Upper lobe of right lung (tissue), 1 donor: ENCODE measurements at places on chromosomes 3 and 15. TPM values are rescaled to one million over a fixed set of nuclear protein-coding genes. Genes with fewer than 3 reads are reported as not detected.
A peak's percentile ranks its signal among the peaks of the same experiment; 100 is the strongest.

Gene MEX3B
- 1.9 TPM for total RNA-seq

Gene ZPLD1
- not detected for total RNA-seq

Gene ST6GAL1
- total RNA-seq: 116 TPM

Gene CCR9
- total RNA-seq: not detected

GRCh38 chr3:88979760-88980159 lies 127.7 kb upstream of the EPHA3 start:
- H3K4me3 ChIP-seq: no peak overlapping the region
- H3K36me3 ChIP-seq: no peaks in the 10 kb centered on the region
- H3K4me1 ChIP-seq: no peaks in the 10 kb centered on the region

- no peak overlapping the region for H3K27ac ChIP-seq
- DNase-seq: no peak
Observed at GRCh38 chr3:55880357-55880756, 393.3 kb upstream of the WNT5A start.

DNA sequence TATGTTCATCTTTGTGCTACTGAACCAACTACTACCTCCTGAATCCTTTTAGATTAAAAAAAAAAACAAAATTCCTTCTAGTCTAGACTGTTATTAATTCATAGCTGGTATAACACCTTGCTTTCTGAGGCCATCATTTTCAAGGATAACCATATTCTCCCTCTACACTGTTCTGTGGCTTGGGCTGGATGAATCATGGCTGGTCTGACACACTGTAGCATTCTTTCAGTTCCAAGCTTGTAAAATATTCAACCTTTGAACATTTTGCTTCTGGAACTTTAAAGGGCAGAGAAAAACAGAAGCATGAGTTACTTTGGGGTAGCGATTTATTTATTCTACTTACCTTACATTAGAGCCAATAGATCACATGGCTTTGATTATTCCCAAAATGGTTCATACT lies 7.6 kb downstream of the HSPBAP1 start:
- no peaks in the 10 kb centered on the region for H3K4me1 ChIP-seq
- no peak overlapping the region for H3K27ac ChIP-seq
- no peak overlapping the region for H3K4me3 ChIP-seq
- peaks cover 6% of the 10 kb centered on the region for H3K36me3 ChIP-seq
- no peaks in the 10 kb centered on the region for H3K27me3 ChIP-seq

GRCh38 chr15:62894322-62895085 lies 148.0 kb upstream of the TPM1 start:
- H3K27me3 ChIP-seq: no peaks in the 10 kb centered on the region
- no peak overlapping the region for H3K4me3 ChIP-seq
- no peak overlapping the region for H3K27ac ChIP-seq
- H3K4me1 ChIP-seq: peaks cover 21% of the 10 kb centered on the region
- H3K36me3 ChIP-seq: no peaks in the 10 kb centered on the region
- no peak for DNase-seq

GRCh38 chr3:46406788-46407611 lies at the start of the genes CCR5AS and CCRL2:
Gene CCR5AS (minus strand): TSS chr3:46407066.
Gene CCRL2 (plus strand): TSS chr3:46407259. CDS start chr3:46408080, 821 bp downstream.
- H3K27me3 ChIP-seq: no peaks in the 10 kb centered on the region
- H3K4me3 ChIP-seq: peak within 1 kb of the TSS; percentile 52
- peaks cover 8% of the 10 kb centered on the region for H3K36me3 ChIP-seq
- DNase-seq: peak; percentile 80
- H3K27ac ChIP-seq: peak within 1 kb of the TSS; percentile 93
- H3K4me1 ChIP-seq: peaks cover 44% of the 10 kb centered on the region

DNA sequence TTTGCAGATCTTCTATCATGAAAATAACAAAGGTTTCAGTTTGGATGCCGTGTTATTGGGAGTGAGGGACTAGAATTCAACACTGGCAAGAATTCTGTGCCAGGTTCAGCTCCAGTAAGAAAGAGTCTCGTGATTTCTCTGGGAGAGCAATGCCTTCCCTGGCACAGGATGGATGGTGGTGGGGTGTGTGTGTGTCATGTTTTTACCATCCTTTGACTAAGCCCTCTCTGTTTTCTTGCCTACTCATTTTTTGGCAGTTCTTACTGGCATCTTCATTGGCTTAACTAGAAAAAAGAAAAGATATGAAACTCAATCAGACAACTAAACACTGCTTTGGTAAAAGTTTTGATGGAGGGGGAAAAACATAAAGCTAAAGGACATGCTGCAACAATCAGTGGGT lies 86.6 kb downstream of the FMN1 start:
- no peaks in the 10 kb centered on the region for H3K36me3 ChIP-seq
- H3K27me3 ChIP-seq: no peaks in the 10 kb centered on the region
- H3K4me3 ChIP-seq: no peak overlapping the region
- no peaks in the 10 kb centered on the region for H3K4me1 ChIP-seq

- H3K4me1 ChIP-seq: no peaks in the 10 kb centered on the region
- no peak for DNase-seq
- H3K27me3 ChIP-seq: no peaks in the 10 kb centered on the region
- H3K27ac ChIP-seq: no peak overlapping the region
Observed at GRCh38 chr3:19652336-19652735, 281.7 kb downstream of the EFHB start.

- H3K27ac ChIP-seq: peak overlapping the region; percentile 95
- H3K27me3 ChIP-seq: no peaks in the 10 kb centered on the region
- peak overlapping the region; percentile 68 for H3K4me3 ChIP-seq
- H3K36me3 ChIP-seq: no peaks in the 10 kb centered on the region
- peaks cover 32% of the 10 kb centered on the region for H3K4me1 ChIP-seq
Observed at GRCh38 chr15:56732135-56732885, 999 bp downstream of the ZNF280D start.

- H3K36me3 ChIP-seq: no peaks in the 10 kb centered on the region
- no peak for DNase-seq
- H3K27me3 ChIP-seq: no peaks in the 10 kb centered on the region
- H3K27ac ChIP-seq: no peak within 1 kb of the TSS
Observed at GRCh38 chr15:69014454-69014853, at the start of gene NOX5. Gene NOX5 (plus strand): TSS chr15:69014695. CDS start chr15:69014736, 41 bp downstream.

DNA sequence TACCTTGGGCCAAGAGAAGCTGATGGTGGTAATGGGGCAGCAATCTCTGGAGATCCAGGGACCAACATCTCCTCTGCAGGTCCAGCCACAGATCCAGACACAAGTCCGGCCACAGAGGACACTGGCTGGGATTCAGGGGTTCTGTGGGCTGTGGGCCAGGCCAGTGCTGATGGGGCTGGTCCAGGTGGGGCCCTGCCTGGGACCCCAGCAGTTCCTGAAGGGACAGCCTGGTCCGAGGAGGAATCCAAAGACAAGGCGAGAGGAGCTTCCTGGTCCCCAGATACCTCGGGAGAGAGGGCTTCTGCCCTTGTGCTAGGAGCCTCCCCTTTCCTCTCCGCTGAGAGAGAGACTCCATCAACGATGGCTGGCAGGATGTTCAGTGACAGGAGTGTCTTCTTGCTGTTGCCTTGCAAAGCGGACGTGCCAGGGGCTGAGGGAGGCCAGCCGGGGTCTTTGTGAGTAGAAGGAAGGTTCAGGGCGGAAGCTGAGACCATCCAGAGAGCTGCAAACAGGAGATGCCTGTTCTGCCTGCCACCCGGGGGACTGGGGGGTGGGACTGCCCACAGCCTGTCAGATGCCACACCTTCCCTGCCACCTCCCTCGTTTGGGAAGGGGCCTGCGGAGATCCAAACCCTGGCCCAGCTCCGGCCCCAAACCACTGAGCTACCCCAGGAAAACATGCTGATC lies 24.5 kb upstream of the GOLGA6C start:
- no peak overlapping the region for H3K27ac ChIP-seq
- peaks cover 8% of the 10 kb centered on the region for H3K27me3 ChIP-seq
- DNase-seq: peak; percentile 60
- H3K36me3 ChIP-seq: no peaks in the 10 kb centered on the region
- no peaks in the 10 kb centered on the region for H3K4me1 ChIP-seq

DNA sequence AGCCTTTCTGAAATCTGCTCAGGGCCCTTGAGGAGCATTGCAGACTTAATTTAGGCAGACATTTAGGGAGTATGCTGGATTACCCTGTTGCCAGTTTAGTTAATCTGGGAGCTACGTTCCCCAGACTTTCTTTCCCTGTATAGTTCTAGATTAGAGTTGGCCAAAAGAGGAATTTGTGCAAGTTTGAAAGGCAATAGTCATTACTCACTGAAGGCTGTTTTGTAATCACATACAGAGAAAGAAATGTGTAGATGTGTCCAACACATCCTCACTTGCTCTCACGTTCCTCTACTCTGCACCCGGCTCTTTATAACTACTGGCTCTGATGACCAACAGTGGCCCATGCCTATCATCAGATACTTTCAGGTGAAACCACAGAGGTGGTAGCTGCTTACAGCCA lies 24.2 kb downstream of the MASP1 start:
- H3K27ac ChIP-seq: no peak overlapping the region
- H3K27me3 ChIP-seq: no peaks in the 10 kb centered on the region
- H3K4me1 ChIP-seq: peaks cover 24% of the 10 kb centered on the region
- H3K36me3 ChIP-seq: no peaks in the 10 kb centered on the region
- no peak for DNase-seq
- H3K4me3 ChIP-seq: no peak overlapping the region

DNA sequence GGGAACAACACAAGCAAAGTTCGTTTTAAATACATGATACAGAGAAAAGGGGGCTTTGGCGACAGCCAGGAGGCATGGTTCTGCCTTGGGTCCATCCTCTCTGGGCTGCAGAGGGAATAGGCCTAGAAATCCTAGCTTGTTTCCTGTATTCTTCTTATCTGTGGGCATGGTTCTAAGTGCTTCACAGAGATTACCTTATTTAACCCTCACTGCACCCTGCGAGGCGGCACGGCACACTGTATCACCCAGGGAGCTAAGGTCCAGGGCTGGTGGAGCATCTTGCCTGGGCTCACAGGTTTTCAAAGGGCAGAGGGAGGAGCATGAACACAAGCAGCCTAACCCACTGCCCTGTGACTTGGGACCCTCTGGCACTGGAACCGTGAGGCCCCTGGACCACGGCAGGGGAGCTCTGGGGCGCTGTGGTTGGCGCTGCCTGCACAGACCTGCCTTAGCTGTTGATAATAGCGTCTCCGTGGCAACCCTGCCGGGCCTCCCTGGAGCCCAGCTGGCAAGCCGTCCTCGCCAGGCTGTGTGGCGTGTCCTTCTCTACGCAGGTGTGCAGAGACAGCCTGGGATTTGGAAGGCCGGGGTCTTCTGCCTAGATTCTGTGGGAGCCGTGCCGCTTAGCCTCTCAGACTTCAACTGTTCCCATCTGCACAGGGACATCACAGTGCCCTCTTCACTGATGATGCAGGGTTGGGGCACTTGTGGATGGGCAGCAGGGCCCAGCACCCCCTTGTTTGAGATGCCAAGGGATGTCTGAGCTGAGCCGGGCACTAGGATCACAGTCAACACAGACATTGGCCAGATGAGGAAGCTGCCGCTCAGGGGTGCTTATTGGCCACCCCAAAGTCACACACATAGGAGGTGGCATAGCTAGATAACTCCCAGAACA lies 154.6 kb upstream of the TLE3 start:
- H3K4me1 ChIP-seq: no peaks in the 10 kb centered on the region
- no peaks in the 10 kb centered on the region for H3K36me3 ChIP-seq
- H3K27ac ChIP-seq: no peak overlapping the region
- peak; percentile 45 for DNase-seq

GRCh38 chr3:131081224-131081623 lies 54.5 kb downstream of the NEK11 start:
- H3K36me3 ChIP-seq: no peaks in the 10 kb centered on the region
- no peaks in the 10 kb centered on the region for H3K27me3 ChIP-seq
- no peaks in the 10 kb centered on the region for H3K4me1 ChIP-seq
- DNase-seq: no peak

DNA sequence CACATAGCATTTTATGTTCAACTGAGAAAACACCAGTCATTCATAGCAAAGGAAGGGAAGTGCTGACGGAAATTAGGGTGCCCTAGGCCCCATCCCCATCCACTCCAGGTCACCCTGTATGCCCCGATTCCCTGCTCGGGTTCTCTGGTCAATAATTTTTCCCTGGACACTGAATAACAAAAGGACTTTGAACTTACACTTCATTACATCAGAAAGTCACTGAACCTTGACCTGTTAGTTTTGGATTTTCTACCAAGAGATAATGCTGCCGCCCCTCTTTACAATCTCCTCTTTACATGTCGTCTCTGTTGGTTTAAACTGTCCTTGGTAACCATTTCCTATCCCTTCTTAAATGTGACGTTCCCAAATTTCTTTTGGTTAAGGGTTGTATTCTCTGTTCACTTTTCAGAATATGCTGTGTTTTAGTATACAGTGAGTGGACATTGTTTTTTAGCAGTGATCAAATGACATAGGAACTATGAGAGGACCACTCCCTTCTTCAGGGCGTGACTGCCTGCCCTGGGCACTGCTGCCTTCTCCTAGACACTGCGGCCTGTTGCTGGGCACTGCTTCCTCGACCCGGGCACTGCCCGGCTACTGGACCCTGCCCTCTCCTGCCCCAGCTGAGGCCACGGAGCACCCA lies 13.6 kb upstream of the AHSG start:
- H3K27ac ChIP-seq: no peak overlapping the region
- no peak overlapping the region for H3K4me3 ChIP-seq
- H3K4me1 ChIP-seq: no peaks in the 10 kb centered on the region
- no peak for DNase-seq
- no peaks in the 10 kb centered on the region for H3K27me3 ChIP-seq

- H3K36me3 ChIP-seq: no peaks in the 10 kb centered on the region
- H3K27ac ChIP-seq: peak overlapping the region; percentile 1
- DNase-seq: no peak
- peaks cover 36% of the 10 kb centered on the region for H3K4me1 ChIP-seq
- H3K4me3 ChIP-seq: no peak overlapping the region
- no peaks in the 10 kb centered on the region for H3K27me3 ChIP-seq
Observed at GRCh38 chr15:101447168-101447533, 42.4 kb downstream of the PCSK6 start.
